ENCODE measurements at places on chromosomes 3 and 15.
A peak's percentile ranks its signal among the peaks of the same experiment; 100 is the strongest.

- DNase-seq, result no peak
Observed at GRCh38 chr3:176796371-176796770, 400.9 kb downstream of the TBL1XR1 start.

DNA sequence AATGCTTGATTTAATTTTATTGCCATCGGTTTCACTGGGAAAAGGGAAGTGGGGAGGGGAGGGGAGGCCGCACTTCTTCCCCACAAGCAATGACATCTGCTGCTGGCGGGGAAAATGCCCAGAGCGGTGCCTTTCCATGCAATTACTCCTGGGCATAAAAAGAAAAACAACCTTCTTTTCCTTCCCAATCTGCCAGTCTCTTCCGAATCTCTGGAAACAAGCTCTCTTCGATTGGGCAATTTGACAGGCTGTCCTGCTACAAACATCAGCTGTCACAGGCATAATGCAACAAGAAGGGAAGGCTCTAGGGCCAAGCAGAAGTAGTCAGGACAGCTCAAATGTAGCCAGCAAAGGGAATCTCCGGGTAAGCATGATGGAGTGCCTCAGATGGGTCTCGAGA, 93.4 kb upstream of the STRIT1 start:
- DNase-seq, result no peak

GRCh38 chr15:34815836-34816235, 20.5 kb upstream of the ACTC1 start:
- DNase-seq, result no peak

DNA sequence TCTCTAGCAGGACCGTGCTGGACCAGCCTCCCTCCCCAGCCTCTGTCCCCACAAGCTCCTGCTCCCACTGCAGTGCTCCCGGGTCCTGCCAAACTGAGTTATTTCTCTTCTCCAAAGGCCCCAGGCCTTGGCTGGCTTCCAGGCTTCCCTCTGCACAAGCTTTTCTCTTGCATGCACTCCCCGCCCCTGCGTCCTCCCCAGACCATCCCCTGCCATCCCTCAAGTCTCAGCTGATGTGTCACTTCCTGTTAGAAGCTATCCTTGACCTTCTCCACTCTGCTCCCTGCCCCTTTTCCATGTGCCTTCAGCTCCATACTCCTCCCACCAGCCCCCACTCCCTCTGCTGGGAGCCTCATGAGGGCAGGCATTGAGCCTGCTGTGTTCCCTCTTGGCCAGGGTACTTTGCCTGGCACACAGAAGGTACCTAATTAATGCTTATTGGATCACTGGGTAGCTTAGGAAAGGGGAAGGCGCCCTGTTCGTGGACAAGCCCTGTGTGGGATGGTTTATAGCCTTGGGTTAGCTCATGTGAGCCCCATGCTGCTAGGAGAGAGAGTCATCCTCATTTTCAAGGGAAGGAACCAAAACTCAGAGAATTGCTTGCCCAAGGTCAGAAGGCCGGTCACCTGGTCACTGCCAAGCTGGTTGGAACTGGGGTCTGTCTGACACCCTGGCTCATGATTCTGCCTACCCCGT, 56.4 kb downstream of the FEM1B start:
- DNase-seq, result peak; percentile 88

DNA sequence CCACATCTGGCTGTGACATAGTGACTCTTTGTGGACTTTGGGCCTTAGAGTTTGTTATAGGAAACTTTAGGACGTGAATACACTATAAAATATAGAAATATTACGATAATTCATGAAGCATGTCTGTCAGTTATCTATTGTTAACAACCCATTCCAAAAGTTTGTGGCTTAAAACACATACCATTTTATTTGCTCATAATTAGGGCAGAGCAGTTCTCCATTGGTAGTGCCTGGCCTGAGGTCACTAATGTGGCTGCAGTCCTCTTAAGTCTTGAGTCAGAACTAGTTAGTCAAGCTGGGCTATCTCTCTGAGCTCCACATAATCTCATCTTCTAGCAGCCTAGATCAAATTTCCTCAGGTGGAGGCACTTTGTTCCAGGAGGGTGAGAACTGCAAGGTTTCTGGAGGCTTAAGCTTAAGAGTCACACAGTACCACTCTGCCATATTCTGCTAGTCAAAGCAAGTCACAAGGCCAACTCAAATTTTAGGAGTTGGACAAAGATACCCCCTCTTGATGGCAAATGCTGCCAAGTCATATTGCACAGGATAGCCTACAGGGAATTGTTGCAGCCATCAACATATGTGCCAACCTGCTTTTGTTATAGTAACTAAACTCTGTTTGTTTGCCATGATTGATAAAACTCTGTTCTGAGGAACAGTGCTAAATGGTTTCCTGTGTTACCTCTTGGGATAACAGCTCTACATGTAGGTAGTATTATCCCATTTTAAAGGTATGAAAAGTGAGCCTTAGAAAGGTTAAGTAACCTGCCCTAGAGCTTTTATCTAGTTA, 8.7 kb downstream of the ATXN7 start:
- DNase-seq, result no peak

Data from suppressor macrophage treated with lipopolysaccharide for 1 hour (primary cell).